Activated T-helper 17 cell treated with anti-CD3 and anti-CD28 coated beads, Interleukin-2, amount 50 U/mL, for 72 hours (primary cell): ENCODE measurements at places on chromosomes 7 and 10. TPM values are rescaled to one million over a fixed set of nuclear protein-coding genes. Genes with fewer than 3 reads are reported as not detected.

Gene ARID5B
- total RNA-seq, result 93.8 TPM

Gene CYP3A7
- not detected for total RNA-seq

Gene OR2A7
- total RNA-seq, result 5.3 TPM

GRCh38 chr7:42014625-42015618 is 222.1 kb downstream of the GLI3 start:
- no peak for ATAC-seq

GRCh38 chr7:142614116-142614515 is 135.2 kb upstream of the PRSS1 start:
- no peak for ATAC-seq

DNA sequence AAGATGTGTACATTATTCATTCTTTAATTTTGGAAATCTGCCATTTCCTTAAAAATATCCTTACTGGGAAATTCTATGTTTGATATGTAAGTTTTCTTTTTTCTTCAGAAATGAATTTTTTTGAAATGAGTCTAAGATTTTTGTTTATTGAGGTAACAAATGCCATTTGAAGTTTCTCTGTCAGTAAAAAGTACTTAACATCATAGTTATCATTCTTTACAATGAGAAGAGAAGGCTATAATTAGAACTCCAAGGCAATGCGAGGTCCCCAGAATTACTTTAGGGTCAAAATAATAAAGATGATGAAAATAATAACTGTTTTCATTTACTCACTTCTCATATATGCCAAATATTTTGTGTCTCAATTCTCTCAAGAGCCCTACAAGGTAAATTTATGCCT is 37.0 kb upstream of the RHOBTB1 start:
- no peak for ATAC-seq

DNA sequence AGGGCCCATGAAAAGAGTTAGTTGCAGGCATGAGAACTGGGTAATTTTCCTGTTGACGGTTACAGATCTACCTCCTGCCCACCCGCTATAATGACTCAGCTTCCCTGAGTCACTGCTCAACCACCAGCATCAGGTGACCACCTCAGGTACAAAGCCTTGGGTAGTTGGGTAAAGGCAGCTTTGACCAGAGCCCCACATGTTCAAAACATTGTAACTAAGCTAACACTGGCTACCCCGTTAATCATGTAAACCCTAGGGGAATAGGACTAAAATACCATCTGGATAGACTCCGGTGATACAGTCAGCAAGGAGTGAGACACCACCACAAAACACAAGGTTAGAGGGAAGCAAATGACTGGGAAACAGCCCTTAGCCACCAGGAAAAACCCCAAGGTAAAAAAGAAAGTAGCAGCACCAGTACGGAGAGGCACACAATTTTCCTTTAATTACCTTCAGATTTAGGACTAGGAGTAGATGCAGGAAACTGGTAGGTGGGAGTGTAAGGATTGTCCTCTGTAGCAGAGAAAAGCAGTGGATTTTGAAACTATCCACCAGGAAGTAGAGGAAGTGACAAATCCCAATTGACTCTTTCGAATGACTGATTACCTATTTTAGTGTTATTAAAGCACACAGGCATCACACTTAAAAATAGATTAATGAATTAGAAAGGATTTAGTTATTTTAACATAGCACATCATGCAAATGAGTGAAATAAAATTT is 103.5 kb upstream of the PDLIM1 start:
- ATAC-seq, result peak; percentile 91

DNA sequence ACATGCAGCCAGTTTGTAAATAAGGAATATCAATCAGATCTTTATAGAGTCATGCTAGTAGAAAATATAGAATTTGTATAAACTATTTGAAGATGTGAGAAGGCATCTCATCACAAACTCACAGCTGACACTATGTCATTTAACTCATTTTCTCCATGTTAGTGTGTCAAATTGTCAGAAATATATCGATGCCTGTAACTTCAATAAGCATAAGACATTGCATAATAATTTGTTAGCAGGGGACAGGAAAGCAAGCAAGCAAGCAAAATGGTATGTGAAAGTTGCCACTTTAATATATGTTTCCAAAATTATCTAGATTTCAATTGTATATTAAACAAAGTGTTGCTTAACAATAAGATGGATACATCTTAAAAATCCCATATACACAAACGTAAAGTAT is 571.0 kb downstream of the ARL4A start:
- ATAC-seq, result no peak

DNA sequence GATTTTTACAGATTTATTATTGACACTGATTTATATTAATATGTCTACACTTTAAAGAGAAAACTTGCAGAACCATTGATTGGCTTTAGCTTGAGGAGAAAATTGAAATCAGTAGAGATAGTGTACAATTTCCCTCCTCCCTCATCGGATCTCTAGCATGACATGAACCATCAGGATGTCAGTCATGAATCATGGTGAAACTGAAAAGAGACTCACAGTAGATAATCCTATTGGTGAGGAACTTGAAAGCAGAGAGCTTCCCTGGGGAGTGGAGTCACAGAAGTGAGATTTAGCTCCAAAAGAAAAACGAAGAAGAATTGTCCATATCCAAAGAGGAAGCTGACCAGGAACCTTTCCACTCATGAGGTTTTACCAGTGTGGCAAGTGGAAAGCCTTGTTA is 346.8 kb downstream of the ABCA13 start:
- ATAC-seq, result no peak

DNA sequence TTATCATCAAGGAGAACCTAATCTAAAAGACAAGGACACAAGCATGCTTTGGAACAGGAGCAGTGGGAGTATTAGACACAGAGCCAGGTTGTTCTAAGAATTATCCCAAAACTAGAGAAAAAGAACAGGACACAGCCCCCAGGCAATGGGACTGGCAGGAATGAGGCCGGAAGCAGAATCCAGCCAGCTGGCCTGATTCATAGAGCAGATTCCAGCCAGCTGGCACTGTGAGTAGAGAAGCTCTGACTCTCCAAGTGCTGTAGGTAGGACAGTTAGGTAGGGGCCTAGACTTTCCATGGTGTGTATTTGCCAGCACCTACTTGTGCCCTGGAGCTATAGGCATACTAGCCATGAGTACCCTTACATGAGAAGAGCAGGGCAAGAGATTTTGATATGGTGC is 13.3 kb upstream of the RAB18 start:
- ATAC-seq, result no peak

DNA sequence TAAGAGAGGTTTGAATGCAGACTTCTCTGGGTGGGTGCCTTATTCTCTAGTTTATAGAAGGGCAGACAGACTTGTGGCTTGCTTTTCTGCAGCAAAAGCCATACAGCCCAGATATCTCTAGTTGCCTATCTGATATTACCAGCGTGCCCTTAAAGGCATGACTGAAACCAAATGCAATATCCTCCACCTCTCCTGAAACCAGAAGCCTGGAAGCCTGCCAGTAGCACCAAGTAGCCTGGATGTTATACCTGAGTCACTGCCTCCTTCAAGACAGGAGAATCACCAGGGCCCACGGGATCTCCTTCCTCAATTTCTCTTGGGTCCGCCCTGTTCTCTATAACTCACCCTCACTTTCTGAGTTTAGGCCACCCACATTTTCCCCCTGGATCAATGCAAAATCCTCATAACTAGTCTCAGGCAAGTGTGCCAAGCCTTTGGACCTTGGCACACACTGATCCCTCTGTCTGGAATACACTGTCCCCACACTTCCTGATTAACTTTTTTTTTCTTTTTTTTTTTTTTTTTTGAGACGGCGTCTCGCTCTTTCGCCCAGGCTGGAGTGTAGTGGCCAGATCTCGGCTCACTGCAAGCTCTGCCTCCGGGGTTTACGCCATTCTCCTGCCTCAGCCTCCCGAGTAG is 638.4 kb downstream of the GALNT17 start:
- ATAC-seq, result no peak

GRCh38 chr10:42691361-42692120 is 53.2 kb upstream of the ZNF33B start:
- no peak for ATAC-seq

DNA sequence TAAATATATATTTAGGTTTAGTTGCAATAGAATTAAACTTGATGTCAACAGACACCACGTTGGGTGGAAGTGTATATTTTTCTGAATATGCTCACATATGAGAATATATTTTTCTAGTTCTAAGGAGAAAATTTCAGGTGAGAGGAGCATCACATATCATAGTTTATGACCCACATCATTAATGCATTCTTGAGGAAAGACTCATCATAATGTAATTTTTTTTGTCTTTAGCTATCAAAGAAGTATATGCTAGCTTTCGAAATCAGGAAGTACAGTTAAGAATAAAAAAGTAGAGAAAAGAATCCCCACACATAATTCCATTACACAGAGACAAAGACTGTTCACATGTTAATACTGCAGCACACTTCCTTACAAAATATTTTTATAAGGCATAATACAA is 30.4 kb downstream of the A1CF start:
- no peak for ATAC-seq

DNA sequence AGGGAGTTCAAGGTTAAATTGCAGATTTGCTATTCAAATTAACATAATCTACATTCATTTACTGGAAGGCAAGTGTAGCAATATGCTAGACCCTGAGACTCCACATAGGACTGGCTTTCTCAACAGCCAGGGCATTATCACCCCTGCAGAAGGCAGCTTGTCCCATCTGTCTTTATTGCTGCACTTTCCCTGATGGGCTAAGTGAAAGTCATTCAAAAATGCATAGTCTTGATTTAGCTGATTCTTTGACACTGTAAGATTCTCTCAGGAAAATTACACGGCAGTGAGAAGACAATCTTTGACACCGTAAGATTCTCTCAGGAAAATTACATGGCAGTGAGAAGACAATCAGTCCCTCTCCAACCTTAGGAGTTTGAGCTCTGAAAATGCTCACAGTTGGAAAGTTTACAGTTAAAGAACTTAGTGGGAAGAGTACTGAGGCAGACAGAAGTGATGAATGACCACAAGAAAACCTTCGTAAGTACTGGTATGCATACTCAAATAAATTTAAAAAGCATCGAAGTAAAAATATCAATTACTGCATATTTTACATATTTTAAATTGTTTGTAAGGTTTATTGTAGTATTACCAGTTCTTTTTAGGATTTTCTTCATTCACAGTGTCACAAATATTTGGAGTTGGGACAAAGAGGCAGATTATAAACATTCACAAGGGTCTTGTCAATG is 88.9 kb downstream of the RAPGEF5 start:
- no peak for ATAC-seq

Gene BHLHA15
- not detected for total RNA-seq

Gene SRRM3
- total RNA-seq, result not detected

Gene DLG5
- total RNA-seq, result 3.0 TPM

DNA sequence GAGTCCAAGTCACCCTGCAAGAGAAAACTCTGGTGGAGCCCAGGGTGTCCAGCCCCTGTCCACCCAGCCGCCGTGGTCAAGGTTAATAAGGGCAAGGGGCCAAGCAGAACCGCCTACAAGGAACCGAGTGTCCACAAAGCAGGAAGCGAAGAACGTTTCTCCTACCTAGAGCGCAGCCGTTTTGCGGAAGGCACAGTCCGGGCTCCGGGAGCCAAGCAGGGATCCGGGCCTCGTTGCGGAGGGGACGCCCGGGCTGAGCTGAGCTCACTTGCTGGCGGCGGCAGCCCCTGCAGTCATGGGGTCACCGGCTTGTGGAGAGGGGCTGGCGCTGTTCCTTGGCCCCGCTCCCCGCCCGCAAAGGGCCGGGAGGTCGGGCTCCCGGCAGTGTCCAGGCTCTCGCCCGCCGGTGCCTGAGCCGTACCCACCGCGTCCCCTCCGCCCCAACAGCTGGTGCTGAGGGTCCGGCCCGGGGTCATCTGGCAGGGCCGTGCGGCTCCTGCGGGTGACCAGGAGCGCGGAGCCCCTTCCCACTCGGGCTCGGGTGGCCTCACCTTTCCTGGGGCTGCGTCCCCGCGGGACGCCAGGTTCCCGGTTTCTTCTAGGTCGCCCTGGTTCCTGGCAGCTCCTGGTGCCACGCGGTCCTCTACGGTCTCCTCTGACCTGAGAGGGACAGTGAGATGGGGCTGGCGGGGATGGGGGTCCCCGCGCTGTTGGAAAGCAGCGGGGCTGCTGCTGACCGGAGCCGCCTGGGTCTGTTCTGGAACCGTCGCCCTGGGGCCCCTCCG is 14.0 kb upstream of the ZNF273 start:
- ATAC-seq, result peak; percentile 46

GRCh38 chr10:61299841-61300240 is 153.3 kb downstream of the TMEM26 start:
- no peak for ATAC-seq

Gene TRUB1
- 13.4 TPM for total RNA-seq

- no peak for ATAC-seq
Measured at GRCh38 chr10:7706534-7707073, 3.5 kb downstream of the ITIH2 start.

DNA sequence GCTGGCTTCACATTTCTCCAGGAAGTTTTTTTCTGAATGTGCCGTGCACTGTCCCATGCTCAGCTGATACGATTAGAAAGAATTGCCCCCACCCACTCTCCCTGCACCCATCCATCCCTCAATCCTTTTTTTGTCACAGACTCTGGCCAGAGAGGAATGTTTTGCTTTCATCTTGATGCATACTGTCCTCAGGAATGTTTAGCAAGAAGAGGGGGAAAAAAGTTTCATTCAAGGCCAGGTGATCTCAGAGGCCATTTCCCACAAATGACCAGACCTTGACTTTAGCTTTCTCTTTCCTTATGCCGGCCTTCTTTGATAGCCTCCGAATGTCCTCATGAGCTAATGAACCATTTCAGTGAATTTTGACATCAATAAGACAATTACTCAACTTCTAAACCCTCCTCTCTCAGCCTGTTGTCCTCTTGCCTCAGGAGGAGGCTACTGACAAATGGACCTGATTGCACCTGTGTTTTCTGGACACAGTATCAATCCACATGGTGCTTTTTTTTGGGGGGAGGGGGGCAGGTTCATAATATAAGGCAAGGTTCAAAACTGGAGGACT is 105.0 kb upstream of the KLF6 start:
- ATAC-seq, result no peak

Gene NCAPG2
- 129 TPM for total RNA-seq

DNA sequence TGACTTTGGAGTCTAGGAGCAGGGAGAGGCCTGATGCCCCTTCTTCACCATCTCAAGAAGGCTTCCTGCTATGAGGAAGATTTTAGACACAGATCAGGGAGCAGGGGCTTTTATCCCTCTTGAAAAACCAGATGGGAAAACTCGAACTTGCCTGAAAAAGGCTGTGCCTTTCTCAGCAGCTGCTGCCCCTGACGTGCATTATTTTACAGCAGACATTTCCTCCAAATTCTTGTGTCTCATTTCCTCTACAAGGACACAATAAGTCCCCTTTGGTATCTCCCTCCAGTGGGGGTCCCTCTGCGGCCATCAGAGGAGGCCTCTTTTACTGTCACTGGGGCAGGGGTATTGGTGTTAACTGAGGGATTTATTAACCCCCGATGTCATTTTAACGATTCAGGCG is 38.0 kb upstream of the AQP1 start:
- no peak for ATAC-seq

Gene BAIAP2L1
- 1.2 TPM for total RNA-seq

Gene TUBB8
- not detected for total RNA-seq

Gene MCM10
- total RNA-seq, result 36.4 TPM

Gene LRRC61
- 61.6 TPM for total RNA-seq
